Endothelial cell of umbilical vein (primary cell): ENCODE measurements at places on chromosomes 7 and 10.
A peak's percentile ranks its signal among the peaks of the same experiment; 100 is the strongest.

- no peak for DNase-seq
Observed at GRCh38 chr7:32395168-32395567, 95.0 kb downstream of the LSM5 start.

GRCh38 chr7:42745357-42746059 lies 166.4 kb downstream of the C7orf25 start:
- DNase-seq = no peak

GRCh38 chr7:39624442-39624807 lies 1.1 kb downstream of the RALA start:
- peak; percentile 51 for DNase-seq

GRCh38 chr10:96352582-96352981 lies 6.2 kb downstream of the OPALIN start:
- no peak for DNase-seq

GRCh38 chr10:13774303-13774893 lies 187.6 kb downstream of the PRPF18 start:
- DNase-seq = no peak

DNA sequence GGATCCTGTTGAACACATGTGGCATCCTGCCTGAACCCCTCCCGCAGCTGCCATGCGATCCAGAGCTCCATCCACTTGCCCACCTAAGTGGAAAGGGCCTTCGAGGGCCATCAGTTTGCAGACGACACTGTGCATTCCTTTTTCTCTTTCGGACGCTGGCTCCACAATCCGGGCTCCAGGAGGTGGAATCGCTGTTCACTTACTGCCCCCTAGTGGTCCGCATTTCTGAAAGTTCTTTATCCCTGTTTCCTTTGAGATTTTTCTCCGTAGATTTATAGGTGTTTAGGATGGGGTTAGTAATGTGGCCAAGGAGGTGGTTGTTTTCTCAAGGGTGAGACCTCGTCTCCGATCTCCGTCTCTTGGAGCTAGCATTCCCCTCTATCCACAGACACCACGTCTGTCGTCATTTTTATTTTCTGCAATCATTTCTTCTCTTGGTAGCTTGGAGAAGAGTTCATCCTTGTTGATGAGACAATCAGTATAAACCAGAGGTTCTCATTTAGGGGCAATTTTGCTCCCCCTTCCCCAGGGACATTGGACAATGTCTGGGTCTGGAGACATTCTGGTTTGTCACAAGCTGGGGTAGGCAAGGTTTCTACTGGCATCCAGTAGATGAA lies 204.6 kb downstream of the ARHGAP21 start:
- peak; percentile 50 for DNase-seq

- no peak for DNase-seq
Observed at GRCh38 chr10:132511121-132512051, 26.2 kb upstream of the INPP5A start.

GRCh38 chr7:148940702-148941597 lies 56.9 kb upstream of the EZH2 start:
- DNase-seq = peak; percentile 90

DNA sequence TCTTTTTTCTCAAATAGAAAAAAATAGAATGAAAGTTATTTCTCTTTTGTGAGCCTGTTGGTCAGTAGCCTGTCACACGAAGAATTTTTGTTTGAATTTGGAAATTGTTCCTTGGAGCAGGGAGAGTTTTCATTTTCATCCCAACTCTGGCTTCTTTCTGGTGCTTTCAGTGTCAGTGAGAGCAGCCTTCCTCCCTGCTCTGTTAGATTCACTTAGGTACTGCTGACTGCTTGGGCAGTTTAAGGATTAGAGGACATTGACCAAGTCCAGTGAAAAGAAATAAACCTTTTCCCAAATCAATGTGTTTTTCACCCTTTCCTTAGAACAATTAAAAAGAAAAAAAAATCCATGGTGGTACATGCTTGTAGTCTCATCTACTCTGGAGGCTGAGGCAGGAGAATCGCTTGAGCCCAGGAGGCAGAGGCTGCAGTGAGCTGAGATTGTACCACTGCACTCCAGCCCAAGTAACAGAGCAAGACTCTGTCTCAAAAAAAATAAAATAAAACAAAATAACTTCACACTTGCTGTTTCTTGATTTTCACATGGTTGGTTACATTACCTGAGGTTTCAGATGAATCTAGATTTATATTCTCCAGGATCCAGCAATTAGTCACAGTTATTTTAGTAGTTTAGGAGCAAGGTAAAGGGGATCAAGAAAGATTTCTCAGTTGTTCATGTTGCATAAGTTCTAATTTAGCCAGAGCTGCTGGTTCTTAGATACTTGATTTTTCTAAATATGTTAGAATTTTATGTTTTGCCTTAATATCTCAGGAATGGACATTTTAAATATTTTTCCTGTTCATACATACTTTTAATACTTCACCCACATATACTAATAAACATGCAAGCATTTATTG lies 63.1 kb downstream of the ZNRF2 start:
- DNase-seq = no peak

- DNase-seq = no peak
Observed at GRCh38 chr10:1644191-1644711, 93.1 kb downstream of the ADARB2 start.

DNA sequence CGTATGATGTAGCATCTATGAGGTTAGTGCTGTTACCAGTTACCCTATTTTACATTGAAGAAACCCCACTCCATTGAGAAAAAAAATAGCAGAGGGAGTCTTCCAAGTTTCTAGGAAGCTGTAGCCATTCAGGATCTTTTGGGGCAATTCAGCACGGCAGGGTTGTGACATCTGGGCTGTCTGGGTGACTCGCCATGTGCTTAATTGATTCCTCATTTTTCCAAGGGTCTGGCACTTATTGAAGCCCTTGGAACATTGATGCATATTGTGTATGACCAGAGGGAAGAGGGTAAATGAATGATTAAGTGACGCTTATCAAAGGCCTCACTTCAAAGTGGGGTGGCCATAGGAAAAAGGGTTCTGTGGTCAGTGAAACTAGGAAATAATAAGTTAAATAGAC lies 248.7 kb downstream of the ARHGAP12 start:
- no peak for DNase-seq

DNA sequence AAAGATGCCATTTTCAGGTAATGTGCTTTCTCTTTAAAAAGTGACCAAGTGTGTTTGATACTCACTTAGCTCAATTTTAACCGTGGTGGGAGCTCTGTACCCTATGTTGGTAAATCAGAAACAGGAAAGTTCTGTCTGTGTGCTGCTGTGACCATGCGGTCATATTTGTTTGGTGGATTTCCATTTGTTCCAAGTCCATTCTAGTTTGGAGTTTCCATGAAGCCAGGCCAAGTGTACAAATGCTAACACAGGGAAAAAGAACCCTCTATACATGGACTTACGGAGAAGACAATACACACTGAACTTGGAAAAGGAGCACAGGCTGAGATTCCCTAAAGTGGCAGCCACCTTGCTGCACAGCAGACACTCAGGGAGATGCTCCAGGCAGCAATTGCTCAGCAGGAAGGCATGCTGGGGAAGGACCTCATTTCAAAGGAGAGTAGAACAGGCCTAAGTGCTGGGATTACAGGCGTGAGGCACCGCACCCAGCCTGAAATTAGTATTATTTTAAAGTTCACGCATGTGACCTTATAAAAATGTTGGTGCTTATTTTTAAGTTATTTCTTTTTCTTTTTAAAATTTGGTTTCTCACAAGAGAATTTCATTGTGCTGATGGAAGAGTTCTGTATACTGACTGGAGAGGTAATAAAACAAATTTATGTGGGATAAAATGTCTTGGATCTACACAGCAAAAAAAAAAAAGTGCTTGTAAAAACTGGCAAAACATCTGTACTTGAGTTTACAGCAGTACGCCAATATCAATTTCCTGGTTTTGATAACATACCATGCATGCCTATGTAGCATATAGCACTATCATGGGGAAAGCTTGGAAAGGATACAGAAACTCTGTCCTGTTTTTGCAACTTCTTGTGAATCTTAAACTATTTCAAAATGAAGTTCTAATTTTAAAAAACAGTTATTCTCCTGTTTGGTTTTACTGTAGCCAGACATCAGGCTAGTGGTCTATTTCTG lies 436.2 kb downstream of the KCNMA1 start:
- DNase-seq = no peak

DNA sequence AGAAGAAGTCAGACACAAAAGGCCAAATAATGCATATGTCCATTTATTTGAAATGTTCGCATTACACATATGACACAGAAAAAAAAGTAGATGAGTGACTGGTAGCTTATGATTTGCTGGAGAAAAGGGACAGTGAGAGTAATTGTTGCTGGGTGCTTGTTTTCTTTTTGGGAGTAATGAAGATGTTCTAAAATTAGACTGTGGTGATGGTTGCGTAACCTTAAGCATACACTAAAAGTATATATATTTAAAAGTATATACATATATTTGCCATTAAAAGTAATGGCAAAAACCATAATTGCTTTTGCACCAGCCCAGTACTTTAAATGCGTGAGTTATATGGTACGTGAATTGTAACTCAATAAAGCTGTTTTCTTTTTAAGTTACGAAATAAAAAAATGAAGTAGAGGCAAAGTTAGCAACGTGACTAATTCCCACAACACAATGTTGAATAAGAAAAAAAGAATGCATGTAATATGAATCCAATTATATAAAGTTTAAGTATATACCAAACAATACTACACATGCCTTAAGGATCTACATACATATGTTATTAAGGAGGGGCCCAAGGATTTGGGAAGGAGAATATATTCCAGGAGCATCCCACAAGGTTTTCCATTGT lies 360.4 kb upstream of the CELF2 start:
- no peak for DNase-seq

DNA sequence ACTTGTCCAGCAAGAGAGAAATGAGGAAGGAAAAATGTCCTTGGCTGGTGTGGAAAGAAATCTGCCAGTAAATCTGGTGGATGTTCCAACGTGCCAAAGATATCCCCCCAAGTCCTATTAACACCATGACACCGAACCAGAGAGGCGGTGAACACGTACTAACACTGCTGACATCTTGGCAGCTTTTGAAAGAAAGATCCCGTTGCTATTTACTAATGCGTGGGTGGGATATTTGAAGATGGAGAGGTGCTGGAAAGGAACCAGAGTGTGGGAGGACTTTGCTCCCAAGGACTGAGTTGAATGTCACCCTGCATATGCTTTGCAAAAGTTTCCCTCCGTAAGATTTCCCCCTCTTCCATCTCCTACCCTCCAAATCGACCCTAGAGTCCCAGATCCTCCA lies 7.9 kb downstream of the CCDC3 start:
- no peak for DNase-seq

- no peak for DNase-seq
Observed at GRCh38 chr10:76192151-76192550, 760.7 kb downstream of the LRMDA start.

- DNase-seq = no peak
Observed at GRCh38 chr10:113751181-113751732, at the start of gene PLEKHS1. TSS of gene PLEKHS1 (plus strand) at chr10:113751682. CDS start at chr10:113755278, 3,596 bp downstream.

GRCh38 chr7:30688718-30689221 lies 6.5 kb upstream of the CRHR2 start:
- no peak for DNase-seq
